ENCODE measurements at places on chromosomes 11 and 22.
A peak's percentile ranks its signal among the peaks of the same experiment; 100 is the strongest.

DNA sequence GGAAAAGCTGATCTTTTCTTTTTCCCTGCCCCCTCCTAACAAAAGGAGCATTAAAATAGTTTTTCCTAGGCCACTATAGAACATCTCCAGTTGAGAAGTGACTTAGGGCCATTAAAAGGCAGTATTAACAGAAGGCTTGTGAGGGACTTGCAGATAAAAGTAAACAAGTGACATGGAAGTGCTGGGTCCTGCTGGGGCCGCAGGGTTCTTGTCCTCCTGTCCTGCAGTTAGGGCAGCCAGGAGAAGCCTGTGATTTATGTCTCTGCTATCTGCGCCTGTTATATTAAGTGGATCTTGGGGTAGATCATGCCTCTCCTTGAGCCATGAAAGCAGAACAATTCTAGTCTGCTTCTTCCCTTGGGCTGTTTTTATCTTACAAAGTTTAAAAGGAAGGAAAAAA is 271.4 kb upstream of the C11orf87 start:
- DNase-seq: no peak

DNA sequence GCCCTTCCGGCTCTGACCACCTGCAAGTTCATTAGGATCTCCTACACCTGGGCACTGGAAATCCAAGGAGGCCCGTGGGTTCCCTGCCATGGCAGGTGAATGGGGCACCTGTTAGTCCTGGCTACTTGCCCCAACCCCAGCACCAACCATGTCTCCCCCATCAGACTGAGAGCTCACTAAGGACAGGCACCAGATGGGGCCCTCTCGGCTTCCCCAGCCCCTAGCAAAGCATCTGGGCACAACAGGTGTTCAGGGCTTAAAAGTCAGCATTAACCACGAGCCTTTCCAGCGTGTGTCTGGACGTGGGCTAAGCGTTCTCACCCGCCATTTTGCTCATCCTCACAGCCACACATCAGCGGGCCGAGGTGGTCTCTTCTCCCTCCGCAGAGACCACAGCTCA is 2.2 kb downstream of the SULT4A1 start:
- DNase-seq: no peak

DNA sequence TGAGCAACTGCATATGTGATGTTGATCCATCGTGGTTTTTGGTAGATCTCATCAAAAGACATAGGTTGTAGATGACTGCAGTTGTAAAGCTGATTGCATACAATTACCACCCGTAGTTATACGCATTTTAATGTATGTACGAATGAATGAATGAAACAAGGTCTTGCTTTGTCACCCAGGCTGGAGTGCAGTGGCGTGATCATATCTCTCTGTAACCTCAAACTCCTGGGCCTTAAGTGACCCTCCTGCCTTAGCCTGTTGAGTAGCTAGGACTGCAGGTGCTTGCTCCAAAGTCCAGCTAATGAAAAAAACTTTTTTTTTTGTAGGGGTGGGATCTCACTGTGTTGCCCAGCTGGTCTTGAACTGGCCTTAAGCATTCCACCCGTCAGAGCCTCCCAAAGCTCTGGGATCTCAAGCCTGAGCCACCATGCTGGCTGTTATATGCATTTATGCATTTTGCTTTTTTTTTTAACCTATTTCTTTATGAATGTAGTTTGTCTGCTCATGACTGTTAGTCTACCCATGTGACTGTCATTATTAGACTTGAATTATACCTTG is 53.5 kb downstream of the PPP6R3 start:
- no peak for DNase-seq

GRCh38 chr11:31355131-31355530 is 14.4 kb downstream of the DCDC1 start:
- no peak for DNase-seq

DNA sequence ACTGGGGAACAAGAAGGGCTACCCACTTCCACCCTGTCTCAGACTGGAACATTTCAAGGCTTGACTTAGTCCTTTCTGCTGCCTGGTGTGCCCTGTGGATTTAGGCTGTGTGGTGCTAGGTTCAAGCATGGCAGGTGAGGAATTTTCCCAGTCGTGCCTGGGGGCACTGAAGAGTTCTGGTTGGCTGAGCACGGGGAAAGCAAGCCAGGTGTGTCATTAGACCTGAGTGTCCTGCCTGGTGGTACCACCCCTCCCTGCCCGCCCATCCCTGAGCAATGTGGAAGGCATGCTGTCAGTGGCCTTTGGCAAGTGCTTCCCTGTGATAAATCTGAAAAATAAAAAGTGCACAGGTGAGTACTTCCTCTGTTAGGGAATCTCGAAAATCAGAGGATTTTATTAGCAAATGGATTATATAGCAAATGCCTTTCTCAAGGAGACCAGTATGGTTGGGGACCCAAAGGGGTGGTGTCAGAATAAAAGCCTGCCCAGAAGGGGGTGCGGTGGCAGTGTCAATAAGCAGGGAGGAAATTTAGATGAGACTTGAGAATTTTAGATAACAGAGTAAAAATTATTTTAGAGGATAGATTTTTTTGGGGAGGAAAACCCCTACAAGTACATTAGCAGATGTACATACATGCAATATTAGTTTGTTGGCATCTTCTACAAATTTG is 22.8 kb downstream of the TEAD1 start:
- no peak for DNase-seq

GRCh38 chr22:39170825-39171622 is 18.5 kb upstream of the CBX7 start:
- DNase-seq: peak; percentile 86

GRCh38 chr11:125938418-125938817 is 7.4 kb upstream of the VSIG10L2 start:
- DNase-seq: no peak

DNA sequence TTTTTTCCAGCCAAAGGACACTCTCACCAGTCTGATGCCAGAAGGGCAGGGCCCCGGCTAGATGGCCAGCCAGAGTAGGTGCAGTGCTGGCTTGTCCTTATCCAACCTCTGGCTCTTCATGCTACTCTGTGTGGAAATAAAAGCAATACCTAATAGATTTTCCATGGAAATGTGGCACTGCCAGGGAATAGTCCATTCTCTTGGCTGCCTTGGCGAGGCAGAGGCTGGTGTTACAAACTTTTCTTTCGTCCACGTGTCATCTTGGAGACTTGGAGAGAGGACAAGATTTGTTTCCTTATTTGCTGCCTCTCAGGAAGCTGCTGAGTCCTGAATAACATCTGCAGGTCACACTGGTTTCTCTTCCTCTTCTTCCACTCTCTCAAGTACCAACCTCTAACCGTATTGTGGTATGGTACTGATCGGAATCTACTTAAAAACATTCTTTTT is 17.2 kb upstream of the C1QTNF4 start:
- peak; percentile 63 for DNase-seq

DNA sequence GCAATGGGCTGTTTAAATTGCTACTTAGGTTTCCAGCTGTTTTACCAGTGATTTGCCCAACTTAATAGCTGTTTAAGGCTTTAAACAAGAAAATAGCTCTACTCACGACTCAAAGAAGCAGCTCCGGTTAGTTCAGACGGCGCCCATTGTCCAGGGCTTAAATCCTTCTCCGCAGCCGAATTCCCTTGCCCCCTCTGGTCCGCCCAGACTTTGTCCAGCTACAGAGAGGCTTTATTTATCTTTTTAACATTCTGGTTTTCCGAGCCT is 20.9 kb upstream of the SCUBE1 start:
- DNase-seq: no peak

GRCh38 chr11:60996381-60997138 is 25.1 kb downstream of the CD6 start:
- DNase-seq: no peak

DNA sequence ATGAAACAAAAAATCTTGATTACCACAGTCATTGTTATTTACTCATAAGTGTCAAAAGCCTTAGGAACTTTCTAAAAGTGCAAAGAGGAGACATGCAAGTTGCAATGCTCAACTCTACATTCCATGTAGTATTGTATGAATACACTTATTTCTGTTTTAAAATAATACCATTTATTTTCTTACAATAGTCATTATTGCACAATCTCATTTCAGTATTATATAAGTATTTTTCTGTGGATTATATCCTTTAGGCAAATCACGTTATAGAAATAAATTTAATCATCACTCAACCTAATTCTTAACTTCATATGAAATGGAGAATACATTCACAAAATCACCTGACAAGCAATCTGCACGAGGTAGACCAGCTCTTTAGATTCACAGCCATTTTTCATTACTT is 98.8 kb downstream of the ARHGAP32 start:
- DNase-seq: no peak

DNA sequence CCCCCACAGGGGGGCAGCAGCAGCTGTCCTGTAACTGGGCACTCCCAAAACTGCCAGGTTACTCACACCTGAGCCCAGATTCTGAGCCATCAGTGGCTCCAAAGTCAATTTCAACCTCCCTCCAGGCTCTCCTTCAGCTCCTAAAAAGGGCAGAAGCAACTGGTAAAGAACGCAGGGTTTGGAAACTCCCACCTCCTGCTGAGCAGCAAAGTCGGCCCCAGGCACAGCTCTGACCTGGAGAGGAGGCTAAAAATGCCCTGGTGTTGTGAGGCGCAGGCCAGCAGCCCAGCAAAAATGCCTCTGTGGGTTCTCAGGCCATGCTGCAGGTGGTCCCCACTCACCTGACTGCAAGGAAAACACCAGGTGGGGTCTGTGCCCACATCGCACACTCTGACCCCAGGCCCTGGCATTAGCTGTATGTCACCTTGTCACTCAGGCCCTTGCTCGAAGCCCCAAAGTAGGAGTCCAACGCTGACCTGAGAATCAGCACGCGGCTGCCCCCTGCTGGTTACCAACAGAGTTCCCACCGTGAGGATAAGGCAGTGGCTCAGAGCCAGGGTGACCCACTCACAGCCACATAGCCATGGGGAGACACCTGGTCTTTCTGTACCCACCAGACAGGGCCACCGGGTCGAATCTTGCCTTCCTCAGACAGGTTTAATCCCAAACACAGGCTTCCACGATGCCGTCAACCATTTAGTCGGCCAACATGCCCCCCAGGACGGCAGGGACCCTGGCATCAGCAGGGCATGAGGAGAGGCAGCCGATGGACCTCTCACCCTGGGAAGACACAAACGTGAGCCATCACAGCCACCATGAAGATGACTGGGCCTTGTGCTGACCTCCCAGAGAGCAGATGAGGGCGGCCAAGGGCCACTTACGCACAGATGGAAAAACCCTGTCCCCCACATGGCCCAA is 11.1 kb downstream of the POLR3H start:
- DNase-seq: peak; percentile 92

DNA sequence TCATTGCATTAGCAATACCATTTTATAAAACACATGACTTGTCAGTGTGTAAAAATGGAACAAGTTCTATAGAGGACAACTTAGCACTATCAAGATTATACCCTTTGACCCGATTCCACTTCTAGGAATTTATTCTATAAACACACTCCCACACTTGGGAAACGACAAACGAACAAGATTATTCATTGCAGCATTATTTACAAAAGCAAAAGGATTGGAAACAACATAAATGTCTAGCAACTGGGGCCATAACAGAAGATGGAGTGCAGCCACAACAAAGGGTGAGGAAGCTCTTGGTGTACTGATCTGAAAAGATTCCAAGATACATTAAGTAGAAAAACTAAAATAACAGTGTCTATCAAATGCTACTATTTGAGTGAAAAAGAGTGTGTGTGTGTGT is 2.3 kb upstream of the IRAG1 start:
- no peak for DNase-seq

DNA sequence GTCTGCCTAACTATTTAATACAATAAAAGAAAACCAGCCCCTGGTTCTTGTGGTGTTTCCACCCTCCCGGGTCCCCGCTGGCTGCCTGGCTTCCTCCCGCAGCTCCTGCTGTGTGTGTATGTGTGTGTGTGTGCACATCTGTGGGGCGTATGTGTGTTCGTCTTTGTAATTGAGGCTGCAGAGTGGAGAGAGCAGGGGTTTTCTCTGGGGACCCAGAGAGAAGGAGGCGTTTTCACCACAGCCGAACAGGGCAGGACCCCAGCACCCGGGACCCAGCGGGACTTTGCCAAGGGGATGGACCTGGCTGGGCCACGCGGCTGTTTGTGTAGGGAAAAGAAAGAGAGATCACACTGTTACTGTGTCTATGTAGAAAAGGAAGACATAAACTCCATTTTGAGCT is 42.7 kb downstream of the IGLL1 start:
- DNase-seq: no peak

GRCh38 chr11:4839851-4840549 is 9.0 kb downstream of the OR51S1 start:
- DNase-seq: no peak

DNA sequence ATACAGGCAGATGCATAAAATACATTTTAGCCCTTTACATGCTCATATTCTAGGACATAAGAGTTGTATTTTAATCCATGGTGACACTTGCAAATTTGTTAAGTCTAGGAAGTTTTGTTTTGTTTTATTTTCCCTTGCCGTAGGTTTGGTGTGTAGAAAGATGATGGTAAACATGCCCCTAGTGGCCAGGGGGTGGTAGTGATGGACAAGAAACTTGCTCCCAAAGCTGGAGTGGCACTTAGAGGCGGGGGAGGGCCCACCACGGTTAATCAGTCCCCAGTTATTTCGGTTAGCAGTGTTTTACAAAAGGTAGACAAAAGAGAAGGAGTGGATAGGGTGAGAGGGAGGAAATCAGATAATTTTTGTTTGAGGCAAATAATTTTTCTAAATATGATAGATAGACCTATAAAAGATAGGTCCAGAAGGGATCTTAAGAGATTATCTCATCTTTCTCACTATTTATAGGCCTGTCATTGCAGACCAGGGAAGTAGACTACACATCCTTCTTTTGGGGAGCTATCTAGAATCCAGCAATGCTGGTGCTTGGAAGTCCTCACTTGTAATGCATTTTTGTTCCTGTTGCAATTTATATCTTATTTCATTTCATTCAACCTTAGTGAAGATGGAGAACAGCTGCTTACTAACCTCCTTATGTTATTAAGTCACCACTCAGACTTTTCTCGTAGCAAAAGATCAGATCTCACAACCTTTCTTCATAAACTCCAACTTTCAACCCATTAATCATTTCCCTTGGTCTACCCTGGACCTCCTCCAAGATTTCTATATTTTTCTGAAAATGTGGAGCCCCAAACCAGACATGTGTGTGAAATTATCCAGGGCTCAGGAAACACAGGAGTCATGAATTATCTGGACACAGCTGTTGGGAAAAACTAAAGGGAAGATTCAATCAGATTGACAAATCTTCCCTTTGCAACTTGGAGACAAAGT is 5.9 kb upstream of the BDNF start:
- peak; percentile 64 for DNase-seq

- DNase-seq: no peak
These were observed 25.3 kb downstream of the SHANK3 start for GRCh38 chr22:50697667-50698506.

GRCh38 chr11:11281626-11282025 is 71.4 kb downstream of the CSNK2A3 start:
- no peak for DNase-seq
